ENCODE measurements at places on chromosomes 2 and 18.

DNA sequence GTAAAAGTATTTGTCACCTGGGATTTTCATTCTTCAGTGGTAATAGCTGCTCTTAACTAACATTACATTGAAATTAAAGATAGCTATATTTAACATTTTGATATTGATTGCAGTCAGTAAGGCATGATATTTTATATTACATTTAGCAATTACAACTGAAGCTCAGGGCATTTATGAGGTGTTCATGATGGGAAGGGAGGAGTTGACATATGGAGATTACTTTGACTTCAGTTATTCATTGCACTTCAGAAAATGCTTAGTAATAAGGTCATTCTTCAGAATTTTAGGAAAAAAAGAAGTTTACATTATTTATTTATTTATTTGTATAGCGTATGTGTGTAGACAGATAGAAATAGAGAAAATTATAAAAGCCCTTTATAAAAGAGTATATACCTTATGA is 352.0 kb downstream of the GALNT13 start:
- no peak for DNase-seq

DNA sequence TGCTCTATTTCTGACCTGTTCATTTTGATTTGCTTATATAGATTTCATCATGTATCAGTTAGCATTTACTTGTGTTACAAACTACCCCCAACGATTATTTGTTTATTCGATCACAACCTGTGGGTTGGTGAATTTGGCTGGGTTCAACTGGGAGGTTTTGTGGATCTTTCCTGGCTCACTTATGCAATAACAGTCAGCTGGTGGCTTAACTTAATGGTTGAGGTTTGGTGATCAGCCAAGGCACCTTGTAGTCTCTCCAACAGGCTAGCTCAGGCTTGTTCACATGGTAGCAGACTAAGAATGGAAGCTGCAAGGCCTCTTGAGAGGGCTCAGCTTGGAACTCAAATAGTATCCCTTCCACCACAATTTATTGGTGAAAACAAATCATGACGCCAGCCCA is 5.4 kb upstream of the PUM2 start:
- peak; percentile 89 for DNase-seq

DNA sequence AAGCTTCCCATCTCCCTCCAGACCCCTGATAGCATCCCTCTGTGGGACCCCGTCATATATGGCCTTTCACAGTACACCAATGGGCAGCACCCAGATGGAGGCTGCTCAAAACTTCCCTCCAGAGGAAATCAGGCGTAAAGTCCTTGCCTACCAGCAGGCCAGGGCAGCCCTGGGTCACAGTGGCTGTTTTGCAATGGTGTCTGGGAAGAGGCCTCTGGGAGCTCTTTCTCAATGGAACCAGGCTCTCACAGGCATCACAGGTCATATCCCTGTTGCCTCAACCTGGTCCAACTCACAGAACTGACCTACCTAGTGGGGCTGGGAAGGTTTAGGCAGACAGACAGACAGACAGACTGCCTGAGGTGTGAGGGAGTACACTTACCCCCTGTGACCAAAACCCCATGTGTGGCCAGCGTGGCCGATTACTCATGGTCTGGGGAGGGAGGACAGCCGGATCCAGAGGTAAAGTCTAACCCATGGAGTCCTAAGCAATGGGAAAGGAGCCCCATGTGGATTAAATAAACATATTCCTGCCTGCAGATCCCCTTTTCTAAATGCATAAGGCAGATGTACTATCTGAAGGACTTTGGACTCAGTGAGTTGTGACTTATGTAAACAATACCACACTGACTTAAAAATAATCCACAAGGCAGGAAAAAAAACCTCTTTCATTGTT is 58.2 kb downstream of the BCL2L11 start:
- DNase-seq = peak; percentile 30

GRCh38 chr2:154836632-154837031 is 138.1 kb downstream of the KCNJ3 start:
- no peak for DNase-seq

GRCh38 chr2:226669905-226670304 is 129.7 kb downstream of the IRS1 start:
- no peak for DNase-seq

DNA sequence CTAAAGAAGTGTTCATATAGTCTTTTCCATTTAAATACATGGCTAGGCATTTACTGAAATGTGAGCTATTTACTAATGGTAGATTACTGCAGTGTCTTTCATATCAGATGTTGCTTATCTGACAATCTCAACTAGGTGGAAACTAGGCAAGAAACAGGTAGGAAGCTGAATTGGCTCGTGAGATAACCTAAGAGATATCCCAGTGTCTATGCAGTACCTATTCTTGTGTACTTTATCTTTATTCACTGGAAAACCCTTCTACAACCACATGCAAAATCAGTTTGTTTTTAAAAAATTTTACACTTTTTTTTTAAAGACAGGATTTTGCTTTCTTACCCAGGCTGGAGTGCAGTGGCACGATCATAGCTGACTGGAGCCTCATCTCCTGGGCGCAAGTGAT is 63.8 kb downstream of the PLCL1 start:
- no peak for DNase-seq

DNA sequence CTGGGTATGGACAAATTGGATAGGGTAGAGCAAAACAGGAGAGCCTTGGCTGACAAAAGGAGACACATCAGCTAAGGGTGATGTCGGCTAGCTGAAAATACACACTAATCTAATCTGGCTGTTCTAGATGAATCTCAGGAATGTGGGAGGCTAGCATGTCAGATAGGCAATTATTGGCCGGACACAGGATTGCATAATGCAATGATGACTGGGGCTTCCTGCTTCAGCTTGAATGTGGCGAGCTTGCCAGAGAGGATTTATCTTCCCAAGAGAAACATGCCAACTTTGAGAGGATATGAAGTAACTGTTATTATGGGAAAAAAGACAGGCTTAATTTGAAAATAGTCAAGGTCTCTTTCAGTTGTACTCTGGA is 102.4 kb downstream of the TRIB2 start:
- DNase-seq = peak; percentile 99

GRCh38 chr2:239587841-239588240 is 187.0 kb upstream of the HDAC4 start:
- no peak for DNase-seq

DNA sequence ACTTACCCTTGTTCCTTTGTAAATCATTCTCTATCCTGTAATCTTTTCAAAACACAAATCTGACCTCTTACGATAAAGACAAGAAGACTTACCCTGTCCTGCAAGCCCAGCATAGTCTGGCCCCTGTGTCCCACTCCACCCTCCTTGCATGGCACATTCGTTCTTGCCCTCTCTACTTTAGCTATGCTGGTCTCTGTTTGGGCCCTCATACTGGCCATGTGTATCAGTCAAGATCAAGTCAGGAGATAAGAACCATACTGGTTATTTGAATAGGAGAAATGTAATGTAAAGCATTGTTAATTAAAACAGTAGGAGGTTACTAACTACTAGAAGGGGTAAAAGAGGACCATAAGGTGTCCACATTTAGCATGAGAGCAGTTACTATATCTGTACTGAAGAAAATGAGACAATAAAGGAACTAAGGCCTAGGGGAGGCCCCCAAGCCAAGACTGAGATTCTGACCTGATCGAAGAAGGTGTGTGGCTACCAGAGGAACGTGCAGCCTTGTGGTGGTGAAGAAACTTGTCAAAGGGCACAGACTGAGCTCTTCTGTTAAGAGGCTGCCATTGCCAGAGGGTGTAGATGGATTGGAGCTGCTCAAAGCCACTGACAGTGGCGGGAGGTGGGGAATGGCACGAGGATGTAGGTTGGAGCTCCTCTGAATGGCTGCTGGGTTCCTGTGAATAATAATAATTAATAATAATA is 80.8 kb downstream of the KCTD18 start:
- no peak for DNase-seq

- no peak for DNase-seq
These were observed 466.0 kb downstream of the RIT2 start for GRCh38 chr18:42649331-42650035.

GRCh38 chr2:241719093-241719492 is 15.3 kb upstream of the D2HGDH start:
- DNase-seq = no peak
